ENCODE measurements at places on chromosomes 1 and 21.

- no peak for DNase-seq
These were observed 37.9 kb downstream of the RLF start for GRCh38 chr1:40199126-40199525.

DNA sequence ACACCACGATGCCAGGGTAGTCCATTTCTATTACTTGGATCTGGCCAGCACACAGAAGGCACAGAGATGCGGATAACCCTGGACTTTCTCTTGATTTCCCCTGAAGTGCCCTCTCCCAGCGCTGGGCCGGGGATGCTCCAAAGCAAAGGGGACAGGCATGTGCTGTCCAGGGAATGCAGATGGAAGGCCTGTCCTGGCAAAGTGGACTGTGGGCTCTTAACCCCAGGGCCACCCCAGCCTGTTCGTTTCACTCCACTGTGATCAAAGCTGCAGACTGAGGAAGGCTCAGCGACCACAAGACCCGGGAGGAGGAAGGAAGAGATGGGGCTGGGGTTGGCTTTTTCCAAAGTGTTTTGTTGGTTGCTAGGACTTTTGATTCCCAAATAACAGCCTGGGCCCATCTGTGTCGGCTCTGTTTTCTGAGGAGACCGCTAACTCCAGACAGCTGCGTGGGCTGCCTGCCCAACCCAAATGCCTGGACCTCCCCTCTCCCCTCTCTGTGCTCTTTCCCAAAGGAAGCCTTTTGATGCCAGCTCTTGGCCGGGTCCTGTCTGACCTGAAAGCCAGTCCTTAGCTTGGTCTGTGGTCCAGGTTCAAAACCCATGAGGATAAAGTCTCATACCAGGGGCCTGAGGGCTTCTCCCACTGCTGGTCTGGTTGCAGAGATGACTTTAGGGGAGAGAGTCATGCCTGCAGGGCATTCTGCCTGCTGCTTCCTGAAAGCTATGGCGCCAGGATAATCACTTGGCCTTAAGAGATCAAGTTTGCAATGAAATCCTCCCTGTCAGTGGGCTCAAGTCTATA, 119.6 kb upstream of the CD34 start:
- no peak for DNase-seq

DNA sequence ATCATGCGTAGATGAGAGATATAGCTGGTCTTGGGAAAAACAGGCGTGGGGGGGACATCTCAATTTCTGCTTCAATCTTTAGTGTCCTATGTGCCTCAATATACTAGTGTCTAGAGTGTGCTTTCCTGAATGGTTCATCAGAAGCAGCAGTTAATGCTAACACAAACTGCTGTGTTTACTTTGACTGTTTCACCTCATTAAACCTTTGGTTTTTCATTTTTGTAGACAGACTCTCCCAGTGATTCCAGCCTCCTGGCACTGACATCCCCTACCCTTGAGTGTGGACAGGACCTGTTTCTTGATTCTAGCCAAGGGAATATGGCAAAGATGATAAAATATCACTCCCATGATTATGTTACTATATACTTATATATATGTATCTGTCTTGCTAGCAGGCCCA, 37.6 kb downstream of the ZYG11A start:
- no peak for DNase-seq

GRCh38 chr21:38173276-38174035, 83.3 kb upstream of the KCNJ15 start:
- DNase-seq, result no peak
